ENCODE measurements at places on chromosomes 1 and 21.

GRCh38 chr21:29465546-29465945 lies 166.8 kb downstream of the BACH1 start:
- no peak for DNase-seq

- DNase-seq = no peak
Measured at GRCh38 chr1:14062669-14063068, 362.7 kb downstream of the PRDM2 start.

DNA sequence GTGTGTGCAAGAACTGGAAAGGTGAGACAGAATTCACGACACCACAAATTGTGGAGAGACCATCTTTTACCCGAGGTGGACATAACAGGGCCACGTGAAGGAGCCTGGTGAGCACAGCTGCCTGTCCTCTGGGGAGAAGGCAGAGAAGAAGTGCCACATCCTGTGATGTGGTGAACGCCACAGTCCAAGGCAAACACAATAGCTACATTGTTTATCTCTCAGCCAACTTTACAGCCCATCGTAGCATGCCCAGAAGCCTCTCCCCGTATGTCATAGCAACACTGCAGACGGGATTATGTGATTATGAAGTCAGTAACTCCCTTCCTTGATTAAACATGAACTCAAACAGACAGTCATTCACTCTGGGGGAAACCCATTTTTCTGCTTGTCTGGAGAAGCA lies 612.2 kb downstream of the SMYD3 start:
- DNase-seq = no peak

- DNase-seq = no peak
Measured at GRCh38 chr1:88609051-88609450, 75.0 kb upstream of the PKN2 start.

- DNase-seq = no peak
Measured at GRCh38 chr1:94120991-94121390, at the start of gene ABCA4. ABCA4 (minus strand) TSS chr1:94121148; CDS start chr1:94121045, 103 bp downstream.

GRCh38 chr1:59997479-59998115 lies 71.0 kb upstream of the CYP2J2 start:
- DNase-seq = no peak

DNA sequence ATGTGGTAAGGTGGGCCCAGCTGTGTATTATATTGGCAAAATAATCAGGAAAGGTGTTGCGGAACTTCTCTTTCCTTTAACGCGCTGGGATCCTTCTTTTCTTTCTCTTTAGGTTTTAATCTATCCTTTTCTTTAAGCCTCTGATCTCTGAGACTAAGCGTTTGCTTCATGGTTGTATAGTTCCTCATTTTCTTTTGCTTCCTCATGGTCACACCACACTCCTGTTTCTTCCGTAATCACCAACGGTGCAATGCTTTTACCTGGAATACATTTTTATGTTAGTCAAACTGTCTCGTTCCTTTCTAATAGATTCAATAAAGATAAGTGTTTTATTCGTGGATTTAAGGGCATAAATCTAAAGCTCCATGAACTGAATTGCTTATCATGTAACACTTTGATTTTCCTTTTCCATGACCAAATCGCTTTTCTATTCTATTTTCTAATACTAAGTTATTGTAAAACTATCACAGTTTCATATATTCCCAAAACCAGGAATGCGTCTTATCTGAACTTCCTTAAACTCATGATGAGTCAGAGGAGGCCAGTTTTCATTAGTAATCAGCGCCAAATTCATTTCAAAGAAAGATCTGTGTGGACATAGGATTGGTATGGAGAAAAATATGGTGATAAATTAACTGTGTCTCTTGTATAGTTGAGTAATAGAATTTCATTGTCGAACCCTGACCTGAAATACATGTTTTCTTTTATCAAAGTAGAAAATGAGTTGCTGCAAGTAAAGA lies 12.2 kb downstream of the SDCCAG8 start:
- no peak for DNase-seq

DNA sequence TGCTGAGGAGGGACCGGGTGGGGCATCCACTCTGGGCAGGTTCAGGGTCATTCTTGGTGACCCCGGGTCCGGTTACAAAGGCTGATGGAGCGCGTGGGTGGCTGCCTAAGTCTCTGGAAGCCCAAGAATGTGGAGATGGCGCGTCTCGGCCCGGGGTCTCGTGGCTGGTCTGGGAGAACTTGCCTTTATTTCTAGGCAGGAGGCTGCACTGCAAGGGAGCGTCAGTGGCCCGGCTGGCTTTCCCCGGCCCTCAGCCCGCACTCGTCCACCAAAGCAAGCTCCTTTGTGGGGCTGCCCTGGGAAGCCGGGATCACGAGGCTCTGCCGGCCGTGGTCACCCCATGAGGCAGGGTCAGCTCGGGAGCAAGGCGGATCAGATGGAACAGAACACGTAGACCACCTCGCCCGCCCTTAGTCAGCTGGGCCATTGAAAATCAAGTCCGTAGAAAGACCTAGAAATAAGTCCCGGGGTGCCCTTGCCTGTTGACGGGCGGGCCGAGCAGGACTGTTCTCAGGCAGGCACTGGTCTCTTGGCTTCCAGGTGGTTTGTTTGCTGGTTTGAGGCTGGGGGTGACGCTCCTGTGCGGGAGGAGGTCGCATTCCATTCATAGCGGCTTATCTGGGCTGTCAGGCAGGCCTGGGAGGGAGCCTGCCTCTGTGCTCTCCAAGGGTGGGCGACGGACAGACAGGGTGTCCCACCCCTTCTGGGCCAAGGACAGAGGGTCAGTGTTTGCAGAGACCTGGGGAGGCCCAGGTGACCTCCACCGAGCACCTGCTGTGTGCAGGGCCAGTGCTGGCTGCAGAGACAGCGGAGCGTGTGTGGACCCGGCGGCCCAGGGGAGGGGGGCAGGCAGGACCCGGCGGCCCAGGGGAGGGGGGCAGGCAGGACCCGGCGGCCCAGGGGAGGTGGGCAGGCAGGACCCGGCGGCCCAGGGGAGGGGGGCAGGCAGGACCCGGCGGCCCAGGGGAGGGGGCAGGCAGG lies 25.8 kb downstream of the COL18A1 start:
- peak; percentile 69 for DNase-seq

- no peak for DNase-seq
Measured at GRCh38 chr1:170377896-170378634, 153.9 kb upstream of the GORAB start.

DNA sequence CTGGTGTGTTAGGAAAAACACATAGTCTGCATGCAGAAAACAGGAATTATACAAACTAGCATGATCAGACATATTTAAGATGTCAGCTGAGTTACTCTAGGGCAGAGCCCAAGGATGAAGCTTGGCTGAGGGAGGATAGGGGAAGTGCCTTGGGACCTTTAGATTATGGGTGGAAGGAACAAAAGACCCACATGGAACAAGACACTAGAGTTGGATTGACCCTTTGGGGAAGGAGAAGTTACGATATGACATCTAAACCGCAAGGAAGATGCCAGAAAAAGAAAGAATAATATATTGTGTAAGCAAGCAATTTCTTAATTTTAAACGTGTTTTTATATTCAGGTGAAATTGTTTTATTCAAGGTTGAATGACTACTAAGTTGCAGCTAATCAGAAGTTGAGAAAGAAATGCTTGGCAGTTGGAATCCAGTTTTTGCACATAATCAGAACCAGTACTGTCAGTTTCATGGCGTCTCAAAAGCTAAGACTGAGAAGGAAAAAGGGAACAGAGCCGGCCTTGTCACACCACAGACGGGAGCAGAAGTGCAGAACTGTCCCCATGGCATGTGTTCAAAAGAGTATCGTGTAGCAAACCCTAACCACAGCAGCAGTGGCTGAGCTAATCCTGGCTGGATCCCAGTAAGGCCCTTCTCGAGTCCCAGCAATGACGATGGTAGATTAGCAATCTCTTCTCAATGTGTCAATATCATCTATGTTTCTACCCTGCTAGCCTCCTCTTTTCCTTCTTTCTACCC lies 31.2 kb upstream of the IFNAR2 start:
- DNase-seq = no peak

GRCh38 chr1:10924030-10924429 lies 88.4 kb upstream of the TARDBP start:
- DNase-seq = no peak

DNA sequence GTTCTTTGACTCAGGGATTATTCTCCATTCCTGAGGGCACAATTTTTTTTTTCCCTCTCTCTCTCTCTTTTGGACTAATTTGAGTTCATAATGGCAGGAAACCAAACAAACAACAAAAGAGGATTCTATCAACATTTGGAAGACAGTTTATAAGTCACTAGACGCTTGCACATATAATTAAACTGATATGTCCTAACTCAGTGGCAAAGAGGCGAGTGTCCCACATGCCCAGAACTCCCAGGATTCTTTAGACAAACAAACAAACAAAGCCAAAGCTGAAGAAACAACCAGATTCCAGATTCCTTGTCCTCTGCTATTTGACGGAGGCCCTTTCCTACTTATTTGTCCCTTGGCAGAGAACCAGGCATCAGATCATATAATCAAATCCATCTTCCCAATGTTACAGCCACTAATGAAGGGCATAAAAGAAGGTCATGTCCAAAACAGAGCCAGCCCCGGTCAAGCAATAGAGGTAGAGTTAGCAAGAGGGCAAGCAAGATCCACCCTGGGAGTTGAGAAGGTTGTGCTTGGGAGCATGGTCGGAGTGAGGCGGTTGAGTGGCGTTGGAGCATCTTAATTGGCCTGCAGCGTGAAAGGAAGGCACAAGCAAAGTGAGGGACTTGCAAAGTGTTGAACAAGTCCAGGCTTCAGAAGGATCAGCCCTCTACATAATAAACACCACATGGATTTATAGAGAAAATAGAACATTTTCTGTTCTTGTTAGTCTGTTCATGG lies 30.3 kb downstream of the ZNF362 start:
- peak; percentile 19 for DNase-seq

DNA sequence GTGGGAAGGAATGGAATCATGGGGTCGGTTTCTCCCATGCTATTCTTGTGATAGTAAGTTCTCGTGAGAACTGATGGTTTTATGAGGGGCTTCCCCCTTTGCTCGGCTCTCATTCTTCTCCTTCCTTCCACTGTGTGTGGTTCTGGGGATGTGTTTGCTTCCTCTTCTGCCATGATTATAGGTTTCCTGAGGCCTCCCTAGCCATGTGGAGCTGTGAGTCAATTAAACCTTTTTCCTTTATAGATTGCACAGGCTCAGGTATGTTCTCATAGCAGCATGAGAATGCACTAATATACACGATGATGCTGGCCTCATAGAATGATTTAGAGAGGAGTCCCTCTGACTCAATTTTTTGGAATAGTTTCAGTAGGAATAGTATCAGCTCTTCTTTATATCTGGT lies 195.4 kb upstream of the IVNS1ABP start:
- no peak for DNase-seq

GRCh38 chr1:72845381-72845780 lies 563.0 kb upstream of the NEGR1 start:
- DNase-seq = no peak

DNA sequence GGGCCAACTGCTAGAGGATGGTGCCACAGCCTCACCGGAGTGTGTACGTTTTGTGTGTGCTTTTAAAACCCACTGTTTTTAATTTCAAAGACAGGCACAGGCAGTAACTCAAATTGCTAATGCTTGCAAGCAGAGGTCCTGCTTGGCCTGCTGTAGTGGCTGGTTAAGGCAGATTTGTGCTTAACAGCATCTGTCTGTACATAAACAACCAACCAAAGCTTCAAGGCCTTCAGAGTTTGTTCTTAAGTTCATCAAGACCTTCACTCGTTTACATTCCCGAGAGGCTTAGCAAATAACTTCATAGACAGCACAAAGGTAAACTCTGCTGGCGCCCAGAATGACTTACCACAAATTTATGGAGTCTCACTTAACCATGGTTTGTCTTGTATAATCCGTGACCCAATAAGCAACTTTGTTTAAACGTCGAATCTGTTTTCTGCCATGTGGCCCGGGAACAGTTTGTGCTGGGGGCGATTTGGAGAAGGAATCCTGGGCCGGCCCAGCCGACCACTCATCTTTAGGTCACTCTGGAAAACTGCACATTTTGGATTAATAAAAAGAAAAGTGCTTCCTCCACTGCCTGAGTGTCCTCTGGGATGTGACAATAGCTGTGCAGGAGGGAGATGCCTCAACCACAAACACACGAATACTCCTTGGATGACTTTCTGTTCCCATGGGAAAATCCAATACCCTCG lies 58.1 kb downstream of the CAPZB start:
- peak; percentile 55 for DNase-seq

- DNase-seq = no peak
Measured at GRCh38 chr1:234868296-234869147, 258.5 kb upstream of the IRF2BP2 start.

DNA sequence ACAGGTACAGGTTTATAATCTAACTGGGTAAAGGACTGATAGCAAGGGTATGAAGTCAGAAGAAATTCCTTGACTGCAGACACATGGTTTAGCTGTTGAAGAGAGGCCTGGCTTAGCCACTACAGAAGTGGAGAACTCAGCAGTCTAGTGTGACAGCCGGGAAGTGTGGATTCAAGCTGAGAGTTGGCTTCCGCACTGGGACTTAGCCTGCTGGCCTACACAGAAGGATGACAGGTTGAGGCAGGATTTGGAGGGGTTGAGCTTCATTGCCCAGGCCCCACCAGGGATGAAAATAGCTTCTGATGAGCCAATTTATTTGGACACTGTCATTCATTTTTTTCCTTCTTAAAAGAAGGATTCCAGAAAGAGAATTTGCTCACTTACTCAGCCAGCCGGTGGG lies 284.4 kb downstream of the PCP4 start:
- no peak for DNase-seq

GRCh38 chr1:199279067-199279466 lies 640.2 kb downstream of the PTPRC start:
- no peak for DNase-seq

DNA sequence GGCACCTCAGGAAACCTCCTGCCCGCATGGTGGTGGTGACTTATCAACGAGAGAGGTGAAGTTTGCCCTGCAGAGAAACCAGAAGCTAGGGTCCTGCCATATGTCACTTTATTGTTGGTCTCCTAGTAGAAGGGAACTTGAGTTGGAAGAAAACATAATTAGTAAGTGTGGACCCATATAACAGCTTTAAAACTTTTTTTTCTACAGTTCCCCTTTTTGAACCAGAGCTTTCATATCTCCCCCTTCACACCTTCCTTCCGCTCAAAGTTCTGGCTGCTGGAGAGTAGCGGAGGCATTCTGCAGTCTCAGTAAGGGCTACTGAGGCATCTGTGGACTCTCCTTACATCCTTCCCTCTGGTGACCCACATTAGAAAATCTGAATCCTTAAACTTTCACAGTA lies 48.9 kb downstream of the PHC2 start:
- no peak for DNase-seq

- no peak for DNase-seq
Measured at GRCh38 chr1:230938924-230939368, 39.7 kb downstream of the TTC13 start.

- DNase-seq = no peak
Measured at GRCh38 chr1:67313934-67314671, 6.4 kb downstream of the IL12RB2 start.

GRCh38 chr21:37522641-37523295 lies 156.2 kb downstream of the DYRK1A start:
- DNase-seq = no peak

DNA sequence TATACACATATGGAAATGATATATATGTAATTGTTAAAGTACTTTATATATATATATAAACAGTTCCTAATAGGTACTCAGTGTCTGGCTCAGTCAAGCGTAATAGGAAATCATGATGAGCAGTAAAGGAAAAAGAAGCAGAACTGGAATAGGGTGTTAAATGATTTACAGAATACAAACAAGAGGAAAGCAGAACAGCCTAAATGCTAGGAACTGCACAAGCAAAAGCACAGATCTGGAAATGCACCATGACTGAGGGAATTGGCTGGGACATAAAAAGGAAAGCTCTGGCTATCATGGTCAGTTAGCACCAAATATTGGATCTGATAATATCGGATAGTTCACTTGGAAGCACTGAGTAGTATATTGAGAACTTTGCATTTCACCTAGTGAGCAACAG lies 51.8 kb downstream of the SLC44A5 start:
- DNase-seq = no peak

All from ovary (tissue), 10 donors.